ENCODE measurements at places on chromosomes 7 and 10.

DNA sequence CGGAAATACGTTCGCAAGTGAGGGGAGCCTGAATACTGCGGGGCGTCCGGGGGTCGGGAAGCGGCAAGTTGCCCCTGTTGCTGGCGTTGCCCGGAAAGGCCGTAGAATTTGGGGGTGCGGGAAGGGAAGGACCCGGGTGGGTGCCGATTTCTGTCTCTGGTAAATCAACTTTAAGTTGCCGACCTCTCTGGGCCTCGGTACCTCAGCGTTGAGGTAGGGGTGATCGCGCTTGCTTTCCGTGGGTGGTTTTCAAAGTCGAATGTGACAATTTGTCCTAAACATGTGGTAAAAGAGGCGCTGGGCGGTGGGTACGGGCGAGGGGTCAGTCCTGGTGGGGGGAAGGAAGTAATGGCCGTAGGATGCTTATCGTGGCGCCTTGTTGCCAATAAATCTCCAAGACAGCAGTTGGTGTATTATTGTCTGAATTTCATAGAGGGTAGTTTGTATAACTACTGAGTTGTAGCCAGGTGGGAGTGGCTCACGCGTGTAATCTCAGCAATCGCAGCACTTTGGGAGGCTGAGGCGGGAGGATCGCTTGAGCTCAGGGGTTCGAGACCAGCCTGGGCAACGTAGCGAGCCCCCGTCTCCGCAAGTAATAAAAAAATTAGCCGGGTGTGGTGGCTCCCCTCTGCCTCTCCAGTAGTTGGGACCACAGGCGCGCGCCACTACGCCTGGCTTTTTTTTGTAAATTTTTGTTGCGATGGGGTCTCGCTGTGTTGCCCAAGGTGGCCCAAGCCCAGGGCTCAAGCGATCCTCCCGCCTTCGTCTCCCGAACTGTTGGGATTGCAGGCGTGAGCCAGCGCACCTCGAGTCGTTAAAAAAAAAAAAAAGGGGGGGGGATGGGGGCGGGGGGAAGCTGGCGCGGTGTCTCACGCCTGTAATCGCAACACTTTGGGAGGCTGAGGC lies 644 bp downstream of the BUD23 start:
- no peak for DNase-seq

- no peak for DNase-seq
These were observed 40.1 kb downstream of the ZAN start for GRCh38 chr7:100773491-100773890.

GRCh38 chr7:30708983-30709382 lies 26.7 kb upstream of the CRHR2 start:
- DNase-seq = no peak

DNA sequence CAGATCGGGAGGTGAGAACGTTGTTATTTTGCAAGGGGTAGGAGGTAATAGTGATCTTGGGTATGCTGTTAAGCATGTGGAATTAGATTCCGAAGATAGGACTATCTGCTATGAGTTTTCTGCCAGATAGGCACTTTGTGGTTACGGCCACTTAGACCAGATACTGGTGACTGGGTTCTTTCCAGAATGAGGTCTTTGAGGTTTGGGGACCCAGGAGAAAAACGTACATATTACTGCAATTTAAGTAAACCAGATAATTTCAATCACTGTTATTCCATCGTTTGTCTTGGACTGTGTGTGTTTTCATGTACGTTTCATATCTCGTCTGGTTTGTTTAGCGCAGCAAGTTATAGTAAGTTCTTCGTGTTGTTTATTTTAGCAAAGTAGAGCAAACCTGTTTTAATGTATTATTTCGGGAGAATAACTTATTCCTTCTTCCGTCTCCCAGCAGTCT lies 312 bp downstream of the ARL4A start:
- no peak for DNase-seq

- peak; percentile 84 for DNase-seq
These were observed 19.7 kb upstream of the BNIP3 start for GRCh38 chr10:132001238-132001972.

GRCh38 chr7:34080513-34080912 lies 175.2 kb downstream of the BMPER start:
- DNase-seq = no peak

GRCh38 chr10:91598211-91598977 lies 34.5 kb downstream of the PPP1R3C start:
- peak; percentile 83 for DNase-seq

DNA sequence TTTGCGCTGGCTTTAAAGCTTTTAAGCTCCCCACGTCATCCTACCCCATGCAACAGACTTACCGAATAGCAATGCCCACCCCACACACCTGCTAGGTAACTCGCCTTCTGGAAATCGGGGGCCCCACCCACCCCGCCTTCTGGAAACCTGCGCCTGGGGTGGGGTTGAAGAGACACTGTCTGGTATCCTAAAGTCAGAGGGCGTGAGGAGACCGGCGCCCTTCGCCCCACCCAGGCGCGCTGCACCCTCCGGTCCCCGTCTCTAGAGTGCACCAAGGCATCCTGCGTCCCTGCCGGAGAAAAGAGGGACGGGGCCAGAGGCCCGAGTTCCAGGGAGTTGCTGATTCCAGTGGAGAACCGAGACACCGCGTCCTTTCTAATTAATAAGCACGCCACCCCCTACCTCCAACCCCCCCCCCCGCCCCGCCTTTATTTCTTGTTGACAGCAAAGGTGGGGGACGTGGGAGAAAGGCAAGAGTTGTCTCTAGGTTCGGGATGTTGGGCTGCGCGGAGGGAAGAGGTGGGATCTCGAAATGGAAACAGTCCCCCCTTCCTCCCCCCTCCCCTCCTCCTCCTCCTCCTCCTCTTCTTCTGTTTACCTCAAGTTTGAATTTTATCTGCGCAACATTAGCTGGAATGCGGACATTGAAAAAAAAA lies 220.9 kb upstream of the MKLN1 start:
- peak; percentile 56 for DNase-seq

DNA sequence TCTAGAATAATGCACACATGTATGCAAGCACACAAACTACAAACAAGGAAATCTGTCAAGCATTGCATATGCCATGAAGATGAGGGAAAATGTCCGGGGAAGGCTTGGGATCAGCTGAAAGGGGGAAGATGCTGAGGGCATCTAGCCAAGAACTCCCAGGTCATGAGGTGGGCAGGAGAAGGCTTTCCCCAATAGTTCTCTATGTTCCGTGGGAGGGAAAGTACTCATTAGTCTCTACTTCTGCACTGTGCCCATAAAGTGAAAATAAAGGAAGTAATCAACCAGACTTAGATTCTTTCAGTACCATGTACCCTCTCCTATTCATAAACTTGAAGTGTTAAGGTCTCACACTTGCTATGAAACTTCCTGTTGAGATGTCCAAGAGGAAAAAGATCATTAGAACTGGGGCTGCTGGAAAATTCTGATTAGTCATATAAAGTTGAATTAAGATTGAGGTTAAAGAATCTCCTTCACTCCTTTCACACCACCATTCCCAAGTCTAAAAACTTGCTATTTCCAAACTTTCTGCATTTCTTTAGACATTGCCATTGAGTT lies 17.1 kb upstream of the LIPF start:
- DNase-seq = peak; percentile 33

- DNase-seq = no peak
These were observed 190.7 kb upstream of the MKI67 start for GRCh38 chr10:128316925-128317324.

- DNase-seq = peak; percentile 79
These were observed 86.0 kb downstream of the FANK1 start for GRCh38 chr10:125982260-125982948.

DNA sequence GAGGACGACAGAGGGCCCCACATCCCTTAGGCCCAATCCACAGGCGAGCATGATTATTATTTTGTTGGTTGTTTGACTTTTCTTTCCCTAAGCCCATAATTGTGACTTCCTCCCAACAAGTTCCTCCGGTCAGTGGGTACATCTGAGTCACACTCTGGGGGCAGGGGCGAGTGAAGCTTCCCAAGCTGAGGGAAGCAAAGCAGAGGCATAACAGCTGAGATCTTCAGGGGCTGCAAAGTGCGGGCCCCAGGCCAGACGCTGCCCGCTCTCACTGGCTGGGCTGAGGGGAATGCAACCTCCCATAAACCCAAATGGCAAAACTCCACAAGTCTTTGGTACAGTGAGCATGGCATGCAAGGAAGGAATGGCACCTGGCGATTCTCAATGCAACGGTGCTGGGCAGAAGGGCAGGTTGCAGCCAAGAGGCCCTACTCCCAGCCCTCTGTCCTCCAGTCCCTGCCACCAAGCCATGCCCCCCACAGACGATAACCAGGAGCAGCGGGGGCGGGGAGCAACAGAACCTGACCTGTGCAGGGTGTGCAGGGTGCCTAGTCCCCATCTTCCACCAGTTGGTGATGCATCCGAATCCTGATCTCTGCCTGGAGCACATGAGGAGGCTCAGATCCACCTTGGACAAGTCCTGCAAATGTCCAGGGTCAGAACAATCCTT lies 25.3 kb downstream of the TNS3 start:
- no peak for DNase-seq

DNA sequence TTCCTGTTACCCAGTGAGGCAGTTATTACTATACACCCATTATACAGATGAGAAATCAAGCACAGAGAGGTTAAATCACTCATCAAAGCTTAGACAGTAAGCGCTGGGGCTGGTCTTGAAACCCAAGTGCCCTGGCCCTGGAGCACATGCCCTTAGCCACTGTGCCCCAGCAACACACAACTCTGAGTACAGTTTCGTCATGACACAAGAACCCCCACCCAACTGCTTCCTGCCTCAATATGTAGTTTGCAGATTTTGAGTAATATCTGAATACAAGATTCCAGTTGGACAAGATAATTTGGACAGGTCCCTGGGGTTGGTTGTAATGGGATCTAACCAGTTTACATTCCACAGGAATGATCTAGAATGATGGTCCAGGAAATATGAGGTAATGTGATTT lies 62.8 kb downstream of the SH3PXD2A start:
- DNase-seq = no peak

DNA sequence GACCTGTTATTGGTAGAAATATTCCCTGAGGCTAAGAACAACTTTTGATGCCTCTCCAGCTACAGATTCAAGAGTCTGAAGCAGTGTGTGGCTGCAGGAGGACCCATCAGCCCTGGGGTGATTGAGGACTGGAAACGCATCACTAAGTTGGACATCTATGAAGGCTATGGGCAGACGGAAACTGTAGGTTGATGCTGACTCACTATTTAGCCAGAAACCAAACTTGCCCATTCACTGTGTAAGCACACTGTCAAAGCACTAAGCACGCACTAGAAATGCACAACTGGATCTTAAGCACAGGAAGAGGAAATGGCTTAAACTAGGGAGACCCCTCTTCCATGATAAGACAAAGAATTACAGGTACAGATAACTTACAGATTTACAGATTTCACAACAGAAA lies 20.8 kb downstream of the ACSM6 start:
- no peak for DNase-seq

- DNase-seq = no peak
These were observed 24.6 kb upstream of the INMT start for GRCh38 chr7:30727061-30727945.

- DNase-seq = no peak
These were observed 1257.4 kb downstream of the GATA3 start for GRCh38 chr10:9311702-9312499.

DNA sequence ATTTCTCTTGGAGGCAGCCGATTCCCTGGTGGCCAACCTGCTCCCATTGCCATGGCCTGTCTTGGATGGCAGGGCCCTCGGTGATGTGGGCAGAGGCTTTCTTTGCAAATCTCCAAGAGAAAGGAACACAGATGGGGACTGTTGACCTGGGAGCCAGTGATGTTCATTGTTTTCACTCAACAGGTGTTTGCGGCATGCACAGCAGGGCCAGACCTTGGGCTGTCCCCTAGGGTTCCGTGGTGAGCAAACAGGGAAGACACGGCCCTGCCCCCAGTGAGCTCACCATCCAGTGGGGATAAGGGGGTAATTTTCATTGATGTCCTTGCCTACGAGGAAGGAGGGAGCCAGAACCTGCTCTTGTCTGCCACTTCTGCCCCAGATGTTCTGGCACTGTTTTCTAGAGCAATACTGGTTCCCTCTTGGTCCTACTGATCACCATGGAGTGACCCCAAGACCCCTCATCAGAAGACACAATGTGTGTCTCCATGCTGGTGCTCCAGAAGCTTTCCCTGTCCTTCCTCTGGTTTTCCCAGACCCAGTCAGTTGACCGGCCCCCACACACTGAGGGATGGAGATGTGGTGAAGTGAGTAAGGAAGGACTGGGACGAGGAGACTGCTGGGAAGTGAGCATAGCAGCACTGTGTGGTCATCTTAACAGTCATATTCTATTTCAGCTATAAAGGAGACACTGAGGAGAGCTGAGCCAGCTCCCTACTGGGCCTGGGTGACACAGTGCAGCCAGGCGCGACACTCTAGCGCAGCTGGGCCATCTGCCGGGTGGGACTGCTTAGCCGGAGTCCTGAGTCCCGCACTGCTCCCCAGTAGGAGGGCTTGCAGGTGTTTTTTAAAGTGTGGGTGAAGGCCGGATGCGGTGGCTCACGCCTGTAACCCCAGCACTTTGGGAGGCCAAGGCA lies 20.4 kb upstream of the FIGNL1 start:
- no peak for DNase-seq

Data from A673 (cell line).